ENCODE measurements at places on chromosomes 7 and 10.
A peak's percentile ranks its signal among the peaks of the same experiment; 100 is the strongest.

- DNase-seq: no peak
Observed at GRCh38 chr10:132291826-132292225, 15.9 kb downstream of the STK32C start.

GRCh38 chr10:79335094-79335469, 12.2 kb upstream of the PPIF start:
- no peak for DNase-seq

- no peak for DNase-seq
Observed at GRCh38 chr7:18265611-18266281, 229.8 kb upstream of the HDAC9 start.

DNA sequence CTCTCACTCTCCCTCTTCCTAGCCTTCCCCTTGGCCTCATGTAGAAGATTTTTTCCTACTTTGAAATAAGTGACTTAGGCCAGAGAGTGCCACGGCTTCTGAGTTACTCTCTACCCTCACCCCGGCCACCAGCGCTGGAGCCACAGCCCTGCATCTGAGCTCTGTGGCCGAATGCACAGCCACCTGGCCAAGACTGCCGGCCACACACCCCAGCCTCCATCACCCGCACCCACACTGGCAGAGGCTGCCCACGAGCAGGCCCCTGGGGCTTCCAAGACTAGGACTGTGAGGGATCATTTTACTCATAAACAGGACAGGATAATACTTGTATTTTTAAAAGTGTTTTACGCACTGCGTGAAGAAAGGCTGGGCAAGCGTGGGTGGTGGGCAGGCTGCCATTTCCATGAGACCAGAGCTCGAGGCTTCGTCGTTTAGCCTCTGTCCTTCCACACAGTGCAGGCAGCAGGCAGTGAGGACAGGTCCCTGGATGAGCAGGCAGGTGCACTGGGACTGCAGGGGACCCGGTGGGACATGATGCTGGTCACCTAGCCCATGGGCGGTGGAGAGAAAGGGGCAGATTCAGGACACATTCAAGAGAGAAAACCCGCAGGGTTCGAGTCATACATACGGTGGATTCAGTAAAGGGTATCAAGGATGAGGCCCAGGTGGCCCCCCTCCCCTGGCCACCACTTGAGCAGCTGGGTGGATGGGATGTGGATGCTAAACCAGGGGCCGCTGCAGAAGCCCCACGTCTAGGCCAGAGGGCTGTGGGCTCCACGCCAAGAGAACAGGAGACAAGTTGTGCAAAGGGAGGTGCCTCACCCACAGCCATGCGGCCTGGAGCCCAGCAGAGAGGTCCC, 35.5 kb upstream of the RNF32 start:
- DNase-seq: no peak

DNA sequence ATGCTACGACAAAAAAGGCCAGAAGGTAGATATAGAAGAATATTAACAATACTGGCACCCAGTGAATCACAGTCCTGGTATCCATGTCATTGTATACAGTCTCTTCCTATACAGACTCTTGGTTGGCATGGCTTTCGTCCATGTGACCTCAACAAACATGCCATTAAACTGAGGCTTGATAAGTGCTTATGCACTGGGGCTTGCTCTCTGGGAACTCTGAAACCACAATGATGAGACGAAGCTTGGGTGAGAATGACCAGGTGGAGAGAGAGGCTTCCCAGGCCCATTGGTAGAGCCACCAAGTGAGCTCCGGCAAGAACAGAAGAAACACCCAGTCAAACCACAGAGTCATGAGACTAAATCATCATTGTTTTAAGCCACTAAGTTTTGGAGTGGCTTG, 33.2 kb downstream of the PNPLA8 start:
- no peak for DNase-seq

DNA sequence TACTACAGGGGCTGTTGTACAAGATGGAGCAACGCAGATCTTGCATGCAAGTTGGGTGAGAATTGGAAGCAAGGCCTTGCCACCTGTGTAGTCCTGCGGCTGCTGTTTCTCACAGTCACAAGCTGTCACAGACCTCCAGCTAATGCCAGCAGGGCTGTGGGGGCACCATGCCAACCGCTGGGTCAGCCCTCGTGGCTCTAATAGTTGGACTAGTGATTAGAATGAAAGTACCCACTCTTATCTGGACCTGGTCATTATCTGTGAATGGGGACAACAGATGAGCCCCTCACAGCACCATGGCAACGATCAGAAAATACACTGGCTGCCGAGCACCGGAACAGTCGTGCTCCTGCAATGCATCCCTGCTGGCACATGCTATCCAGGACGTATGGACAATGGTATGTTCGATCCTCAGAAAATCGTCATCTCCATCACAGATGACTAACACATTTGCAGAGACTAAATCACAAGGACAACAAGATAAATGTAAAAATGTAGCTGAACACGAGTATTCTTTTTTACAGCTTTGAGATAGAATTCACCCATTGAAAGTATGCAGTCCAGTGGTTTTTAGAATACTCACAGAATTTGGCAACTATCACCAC, 80.4 kb upstream of the CALN1 start:
- no peak for DNase-seq

- DNase-seq: no peak
Observed at GRCh38 chr10:60208676-60209269, 180.9 kb downstream of the ANK3 start.

DNA sequence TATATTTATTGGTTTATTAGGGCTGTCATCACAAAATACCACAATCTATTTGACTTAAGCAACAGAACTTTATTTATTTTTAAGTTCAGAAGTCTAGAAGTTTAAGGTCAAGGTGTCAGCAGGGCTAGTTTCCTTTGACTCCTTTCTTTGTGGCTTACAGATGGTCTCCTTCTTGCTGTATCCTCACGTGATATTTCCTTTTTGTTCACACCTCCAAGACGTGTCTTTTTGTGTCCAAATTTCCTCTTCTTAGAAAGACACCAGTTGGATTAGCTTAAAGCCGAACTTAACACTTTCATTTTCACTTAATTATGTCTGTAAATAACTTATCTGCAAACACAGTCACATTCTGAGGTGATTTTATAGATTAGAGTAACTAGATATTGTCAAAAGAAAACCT, 631.4 kb upstream of the POT1 start:
- no peak for DNase-seq

GRCh38 chr7:25812086-25812850, 339.7 kb upstream of the NFE2L3 start:
- no peak for DNase-seq

- peak; percentile 36 for DNase-seq
Observed at GRCh38 chr7:73865738-73866445, 4.9 kb downstream of the TMEM270 start.

GRCh38 chr10:103660364-103661197, 167.1 kb downstream of the NEURL1 start:
- DNase-seq: no peak

GRCh38 chr7:150365673-150366398, 2.8 kb upstream of the REPIN1 start:
- peak; percentile 50 for DNase-seq

- DNase-seq: no peak
Observed at GRCh38 chr10:6987536-6987945, 407.5 kb upstream of the PRKCQ start.

GRCh38 chr7:81186691-81187090, 267.8 kb upstream of the SEMA3C start:
- no peak for DNase-seq

DNA sequence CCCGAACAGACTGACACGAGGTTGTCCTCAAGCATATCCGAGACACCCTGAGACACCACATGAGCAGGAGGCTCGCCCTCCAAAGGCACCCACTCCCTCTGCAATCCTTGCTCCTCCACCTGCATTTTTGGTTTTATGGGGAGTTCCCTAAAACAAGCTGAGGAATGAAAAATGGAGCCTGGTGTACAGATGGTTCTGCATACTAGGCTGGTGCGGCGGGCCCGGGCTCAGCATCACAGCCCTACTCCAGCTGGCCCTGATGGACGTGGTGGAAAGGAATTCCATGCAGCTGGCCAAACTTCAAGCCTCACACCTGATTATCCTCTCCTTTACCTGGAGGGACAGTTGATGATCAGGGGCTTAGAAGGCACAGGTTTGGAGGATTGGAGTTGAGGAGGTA, 30.3 kb upstream of the JAKMIP3 start:
- no peak for DNase-seq

- DNase-seq: no peak
Observed at GRCh38 chr7:42527004-42527403, 290.0 kb upstream of the GLI3 start.

DNA sequence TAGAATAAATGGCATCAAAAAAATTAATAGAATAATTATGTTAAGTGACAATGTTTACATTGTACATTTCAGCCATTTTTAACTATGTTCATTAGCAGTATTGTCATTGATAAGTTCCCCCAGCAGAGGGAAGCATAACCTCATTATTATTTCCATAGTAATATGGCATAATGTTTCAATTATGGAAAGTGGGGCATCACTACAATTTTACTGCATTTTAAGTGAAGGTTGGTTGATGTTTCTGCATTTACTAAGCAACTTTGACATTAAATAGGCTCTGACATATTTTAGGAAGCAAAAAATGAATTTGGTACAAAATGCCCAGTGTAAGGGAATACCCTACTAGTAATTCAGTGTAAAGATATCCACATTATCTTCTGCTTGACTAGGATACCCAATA, 218.3 kb downstream of the SEMA3A start:
- DNase-seq: no peak

GRCh38 chr7:10300577-10300976, 673.1 kb upstream of the PHF14 start:
- DNase-seq: no peak

- DNase-seq: peak; percentile 22
Observed at GRCh38 chr7:111527545-111527944, 34.7 kb downstream of the IMMP2L start.

- DNase-seq: no peak
Observed at GRCh38 chr10:116892907-116893685, 43.8 kb downstream of the ENO4 start.

DNA sequence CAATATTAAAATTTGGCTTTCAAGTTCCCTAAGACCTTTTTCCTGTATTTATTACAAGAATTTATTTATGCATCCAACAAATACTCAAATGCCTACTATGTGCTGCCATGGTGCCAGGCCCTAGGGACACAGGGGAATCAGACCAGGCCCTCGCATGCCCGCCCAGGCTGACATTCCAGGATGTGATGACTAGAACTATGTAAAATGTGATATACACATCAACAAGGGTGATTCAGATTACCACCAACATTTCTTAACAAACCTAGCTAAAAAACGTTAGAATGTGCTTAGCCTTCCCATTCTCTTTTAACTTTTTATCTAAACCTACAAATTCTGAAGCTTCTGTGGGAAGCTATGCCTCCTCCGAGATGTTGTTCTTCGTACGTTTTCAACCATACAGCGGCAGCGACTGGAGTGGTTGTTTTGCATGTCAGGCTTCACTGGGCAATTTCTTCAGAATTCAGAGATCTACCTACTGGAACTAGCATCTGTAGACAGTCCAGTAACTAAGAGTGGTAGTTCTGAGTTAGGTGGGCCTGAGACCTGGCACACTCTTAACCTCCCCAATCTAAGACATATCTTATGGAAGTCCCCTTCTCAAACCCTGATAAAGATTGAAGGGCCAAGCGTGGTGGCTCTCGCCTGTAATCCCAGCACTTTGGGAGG, 22.1 kb downstream of the GNA12 start:
- DNase-seq: peak; percentile 78

GRCh38 chr10:115402699-115403098, 309.5 kb downstream of the ATRNL1 start:
- DNase-seq: no peak

- no peak for DNase-seq
Observed at GRCh38 chr10:20713420-20713819, 183.7 kb downstream of the NEBL start.

- no peak for DNase-seq
Observed at GRCh38 chr7:50712252-50713122, 70.2 kb downstream of the GRB10 start.

DNA sequence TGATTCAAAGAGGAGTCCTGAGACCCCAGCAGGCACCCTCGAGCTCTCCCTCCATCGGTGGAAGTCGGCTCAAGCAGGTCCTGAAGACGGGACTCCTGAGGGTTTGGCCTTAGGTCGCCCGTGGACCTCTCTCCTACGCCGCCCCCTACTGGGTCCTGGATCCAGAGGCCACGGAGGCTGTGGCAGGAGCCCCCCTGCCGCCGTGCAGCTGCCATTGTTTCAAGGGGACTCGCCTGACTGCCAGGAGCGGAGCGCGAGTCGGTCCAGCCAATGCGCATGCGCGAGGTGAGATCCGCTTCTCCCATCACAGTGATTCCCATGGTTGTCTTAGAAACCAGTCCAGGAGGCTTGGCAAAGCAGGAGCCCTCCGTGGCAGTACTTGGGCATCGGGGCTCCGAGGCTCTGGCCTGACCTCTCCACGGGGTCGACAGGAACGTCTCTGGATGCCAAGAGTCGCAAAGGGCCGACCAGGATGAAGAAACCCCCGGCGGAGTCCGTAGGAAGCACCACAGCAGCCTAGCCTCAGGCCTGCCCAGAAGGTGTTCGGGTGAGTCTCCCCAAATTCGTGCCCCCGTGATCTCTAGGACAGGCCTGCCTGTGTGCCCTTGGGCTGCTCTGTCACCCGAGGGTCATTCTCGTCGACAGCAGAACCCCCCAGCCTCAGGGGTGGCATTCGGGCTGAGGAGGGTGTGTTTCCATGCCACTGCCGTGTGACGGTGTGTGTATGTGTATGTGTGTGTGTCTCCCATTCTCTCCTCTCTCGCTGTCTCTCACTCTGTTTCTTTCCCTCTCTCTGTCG, 322.3 kb downstream of the ZNF716 start:
- DNase-seq: no peak

GRCh38 chr7:132424821-132425724, 151.2 kb downstream of the PLXNA4 start:
- no peak for DNase-seq

- DNase-seq: no peak
Observed at GRCh38 chr10:95122736-95123135, 53.4 kb upstream of the CYP2C8 start.

- no peak for DNase-seq
Observed at GRCh38 chr10:46537309-46537708, 19.1 kb downstream of the GPRIN2 start.

GRCh38 chr10:12181065-12181775, 14.5 kb downstream of the NUDT5 start:
- DNase-seq: no peak

GRCh38 chr7:38411404-38411803, 138.0 kb upstream of the TARP start:
- no peak for DNase-seq

- DNase-seq: no peak
Observed at GRCh38 chr10:88388324-88388723, 194.8 kb downstream of the RNLS start.

- DNase-seq: no peak
Observed at GRCh38 chr10:112082120-112082519, 101.4 kb downstream of the GPAM start.

DNA sequence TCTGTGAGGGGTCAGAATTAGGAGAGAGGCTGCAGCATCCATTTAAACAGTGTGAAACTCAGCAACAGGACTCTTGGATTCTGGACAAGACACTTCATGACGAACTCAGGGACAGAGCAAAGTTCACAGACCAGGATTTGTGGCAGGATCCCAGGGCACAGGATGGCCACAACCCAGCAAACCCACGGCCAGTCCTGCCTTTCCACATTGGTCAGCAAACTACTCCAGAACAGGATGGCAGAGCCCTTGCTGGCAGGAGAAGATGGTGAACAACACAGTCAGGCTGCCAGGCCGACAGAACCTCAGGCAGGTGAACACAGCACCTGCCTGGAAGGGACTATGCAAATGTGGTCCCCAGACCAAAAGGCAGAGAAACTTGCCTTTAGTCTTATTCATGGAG, 34.4 kb downstream of the VSTM4 start:
- no peak for DNase-seq

Measured in germinal center (tissue), 1 donor.